Activated CD4-positive, alpha-beta T cell treated with anti-CD3 and anti-CD28 coated beads, Interleukin-2, amount 10 ng/mL, durations not matched to agents 7 days and 5 days (primary cell): ENCODE measurements at places on chromosomes 3 and 15. TPM values are rescaled to one million over a fixed set of nuclear protein-coding genes. Genes with fewer than 3 reads are reported as not detected.

DNA sequence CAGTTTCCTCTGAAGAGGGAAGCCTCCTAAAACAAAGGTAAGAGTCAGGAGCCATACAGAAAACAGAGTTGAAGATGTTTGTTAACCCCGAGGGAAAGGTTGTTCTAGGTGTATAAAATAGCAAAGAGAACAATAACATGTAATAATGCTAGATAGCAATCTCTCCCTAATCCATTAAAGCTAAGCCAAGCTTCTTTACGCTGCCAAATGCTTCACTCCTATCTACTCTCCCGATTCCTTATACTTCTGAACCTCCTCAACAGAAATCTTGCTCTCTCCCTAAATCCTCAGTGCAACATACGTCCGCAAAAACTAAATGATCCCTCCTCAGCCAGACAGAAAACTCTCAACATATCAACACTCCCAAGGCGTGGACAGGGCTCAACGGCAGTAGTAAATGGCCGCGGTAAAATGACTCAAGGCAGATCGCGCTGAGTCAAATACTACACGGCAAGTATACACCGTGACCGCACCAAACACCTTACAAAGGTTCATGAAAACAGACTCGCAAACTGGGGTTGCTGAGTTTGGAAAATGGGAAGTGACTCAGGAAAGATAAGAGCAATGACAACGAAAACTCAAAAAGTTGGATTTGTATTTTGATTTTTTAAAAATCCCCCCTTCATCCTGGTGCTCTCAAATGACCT lies 682 bp downstream of the CLDND1 start:
- peak; percentile 66 for DNase-seq

The PRSS50 gene
- total RNA-seq: not detected

DNA sequence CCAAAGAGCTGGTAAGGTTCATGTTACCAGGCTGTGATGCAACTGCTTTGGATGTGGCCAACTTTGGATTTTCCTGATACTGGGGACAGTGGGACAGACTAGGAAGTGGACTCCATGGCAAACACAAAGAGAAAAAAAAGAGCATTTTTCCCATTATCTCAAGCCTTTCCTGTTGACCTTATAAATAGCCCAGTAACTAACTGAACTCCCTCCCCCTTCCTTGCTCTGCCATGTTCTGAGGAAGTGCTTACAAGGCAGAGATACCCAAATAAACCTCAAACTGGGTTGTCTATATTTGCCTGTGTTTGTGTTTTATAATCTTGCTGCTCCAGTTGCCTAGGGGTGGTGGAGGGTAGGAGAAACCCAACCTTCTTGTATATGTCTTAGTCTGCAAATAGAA lies 27.3 kb upstream of the SLC9A9 start:
- DNase-seq: no peak

- DNase-seq: no peak
Observed at GRCh38 chr3:183158113-183158512, 4.4 kb downstream of the LAMP3 start.

The CCDC39 gene
- not detected for total RNA-seq

The LIPC gene
- total RNA-seq: 1.5 TPM
